Brain pericyte (primary cell): ENCODE measurements at places on chromosomes 7 and 10.

DNA sequence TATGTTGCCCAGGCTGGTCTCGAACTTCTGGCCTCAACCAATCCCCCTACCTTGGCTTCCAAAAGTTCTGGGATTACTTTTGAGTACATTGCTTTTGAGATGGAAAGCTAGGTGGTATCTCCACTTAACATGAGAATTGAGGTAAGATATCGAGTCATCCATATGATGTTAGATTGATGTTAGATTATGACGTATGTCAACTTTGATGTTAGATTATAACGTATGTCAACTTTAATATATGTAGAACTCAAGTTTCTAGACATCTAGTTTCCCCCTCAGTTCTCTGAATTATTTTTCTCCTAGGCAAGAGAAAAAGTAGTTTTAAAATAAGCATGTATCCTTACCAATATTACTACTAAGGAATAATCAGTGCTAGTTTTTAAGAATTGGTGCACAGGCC, 20.0 kb downstream of the SHOC2 start:
- DNase-seq: no peak

DNA sequence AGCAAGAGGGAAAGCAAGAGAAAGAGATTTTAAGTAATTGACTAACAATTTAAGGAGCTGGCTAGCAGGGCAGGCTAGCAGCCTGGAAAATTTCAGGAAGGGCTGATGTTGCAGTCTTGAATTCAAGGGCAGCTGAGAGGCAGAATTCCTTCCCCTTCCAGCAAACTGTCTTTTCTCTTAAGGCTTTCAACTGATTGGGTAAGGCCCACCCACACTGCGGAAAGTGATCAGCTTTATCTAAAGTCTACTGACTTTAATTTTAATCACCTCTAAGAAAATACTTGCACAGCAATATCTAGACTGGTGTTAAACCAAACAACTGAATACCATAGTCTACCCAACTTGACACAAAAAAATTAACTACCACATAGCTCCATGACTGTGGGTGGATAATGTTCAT, 303.9 kb downstream of the FZD1 start:
- no peak for DNase-seq

- DNase-seq: no peak
Observed at GRCh38 chr10:62829622-62830021, 13.5 kb upstream of the EGR2 start.

DNA sequence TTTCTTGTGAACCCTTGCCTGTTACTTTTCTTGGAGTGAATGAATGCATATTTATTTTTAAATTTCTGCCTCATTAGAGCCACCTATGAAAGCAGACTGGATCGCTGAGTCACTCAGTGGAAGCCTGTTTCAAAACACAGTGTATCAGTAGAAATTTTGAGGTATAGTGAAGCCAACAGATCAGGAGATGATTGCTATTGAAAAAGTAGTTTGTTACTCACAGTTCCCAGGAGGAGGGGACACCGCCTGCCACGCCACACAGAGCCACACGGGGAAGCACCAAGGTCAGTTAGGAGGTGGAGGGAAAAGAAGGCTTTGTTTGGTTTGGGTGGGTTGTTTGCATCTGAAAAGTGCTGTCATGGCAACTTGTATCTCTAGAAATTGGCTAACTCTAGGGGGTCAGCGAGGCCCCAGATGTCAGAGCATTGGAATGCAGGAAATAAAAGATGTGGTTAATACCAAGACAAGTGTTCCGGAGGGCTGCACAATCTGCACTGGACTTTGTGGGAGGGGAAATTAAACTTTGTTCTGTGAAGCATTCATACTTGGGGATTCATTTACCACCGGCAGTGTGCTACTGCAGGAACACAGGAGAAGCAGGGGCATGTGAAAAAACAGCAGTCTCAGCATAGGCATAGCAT, 106.4 kb upstream of the SDK1 start:
- peak; percentile 53 for DNase-seq

- no peak for DNase-seq
Observed at GRCh38 chr10:33236916-33237315, 97.6 kb downstream of the NRP1 start.

- peak; percentile 36 for DNase-seq
Observed at GRCh38 chr10:78255796-78256638, 222.4 kb downstream of the RPS24 start.

- no peak for DNase-seq
Observed at GRCh38 chr10:16314259-16314658, 122.6 kb upstream of the PTER start.

GRCh38 chr7:107262857-107263256, 94.1 kb downstream of the HBP1 start:
- DNase-seq: no peak

DNA sequence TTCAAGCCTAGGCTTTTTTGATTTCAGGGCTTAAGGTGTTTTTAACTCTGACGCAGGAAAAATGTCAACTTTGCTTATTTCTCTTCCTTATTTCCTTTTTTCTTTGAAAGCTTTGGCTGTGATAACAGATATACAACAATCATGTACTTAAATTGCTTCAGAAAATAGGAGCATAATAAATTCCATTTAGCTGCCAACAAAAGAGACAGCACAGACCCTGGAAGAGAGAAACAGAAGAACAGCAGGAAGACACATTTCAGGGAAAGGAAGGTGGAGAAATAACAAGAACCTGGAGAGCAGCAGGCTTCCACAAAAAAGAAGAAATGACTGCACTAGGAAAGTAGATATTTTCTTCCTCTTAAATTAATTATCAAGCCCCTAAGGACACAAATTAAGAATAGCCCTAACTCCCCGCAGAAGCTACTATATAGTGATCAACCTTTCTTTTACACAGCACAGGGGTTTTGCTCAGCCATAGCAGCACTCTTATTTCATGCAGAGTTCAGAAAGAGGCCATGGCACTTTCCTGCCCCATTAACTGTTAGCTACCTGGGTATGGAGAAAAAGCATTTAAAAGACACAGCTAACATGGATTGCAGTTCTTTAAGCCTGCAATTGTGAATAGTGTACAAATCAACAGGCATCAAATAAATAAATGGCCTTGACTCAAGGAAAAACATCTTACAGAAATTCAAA, 61.5 kb downstream of the IQUB start:
- DNase-seq: no peak

DNA sequence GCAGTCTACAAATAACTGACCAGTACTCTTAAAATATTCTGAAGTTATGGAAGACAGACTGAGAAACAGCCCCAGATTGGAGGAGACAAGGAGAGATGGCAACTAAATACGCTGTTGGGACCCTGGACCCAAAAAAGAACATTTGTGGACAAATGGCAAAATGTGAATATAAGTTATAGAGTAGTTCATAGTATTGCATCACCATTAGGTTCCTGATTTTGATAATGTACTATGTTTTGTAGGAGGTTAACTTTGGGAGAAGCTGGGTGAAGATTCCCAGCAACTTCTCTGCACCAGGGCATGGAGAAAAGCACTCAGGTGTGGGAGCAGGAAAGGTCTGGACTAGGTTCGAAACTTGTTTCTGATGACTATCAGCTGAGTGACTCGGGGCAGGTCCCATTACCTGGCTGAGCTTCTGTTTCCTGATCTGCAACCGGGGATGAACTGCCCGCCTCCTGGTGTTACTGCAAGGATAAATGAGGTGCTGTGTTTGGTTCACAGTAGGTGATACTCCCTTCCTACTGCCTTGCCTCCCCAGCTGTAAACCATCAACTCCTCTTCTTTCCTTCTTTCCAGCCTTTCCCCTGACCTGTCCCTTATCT, 48.2 kb downstream of the EEPD1 start:
- no peak for DNase-seq

DNA sequence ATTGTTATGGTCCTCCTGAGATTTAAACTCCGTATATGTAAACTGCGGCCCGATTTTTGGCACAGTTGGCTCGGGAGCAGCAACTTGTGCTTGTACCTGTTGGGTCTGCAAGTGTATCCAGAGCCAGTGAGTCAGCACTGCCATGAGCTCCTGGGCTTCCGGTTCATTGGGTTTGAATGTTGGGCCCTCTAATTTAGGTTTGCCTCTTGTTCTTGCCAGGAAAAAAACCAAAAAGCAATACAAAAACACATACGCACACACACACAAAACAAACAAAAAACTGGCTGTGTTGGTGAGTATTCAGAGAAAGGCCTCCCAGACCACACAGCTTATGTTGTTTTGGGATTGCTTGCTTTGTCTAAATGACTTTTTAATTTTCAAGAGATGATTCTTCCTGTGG, 26.3 kb downstream of the SND1 start:
- DNase-seq: no peak

DNA sequence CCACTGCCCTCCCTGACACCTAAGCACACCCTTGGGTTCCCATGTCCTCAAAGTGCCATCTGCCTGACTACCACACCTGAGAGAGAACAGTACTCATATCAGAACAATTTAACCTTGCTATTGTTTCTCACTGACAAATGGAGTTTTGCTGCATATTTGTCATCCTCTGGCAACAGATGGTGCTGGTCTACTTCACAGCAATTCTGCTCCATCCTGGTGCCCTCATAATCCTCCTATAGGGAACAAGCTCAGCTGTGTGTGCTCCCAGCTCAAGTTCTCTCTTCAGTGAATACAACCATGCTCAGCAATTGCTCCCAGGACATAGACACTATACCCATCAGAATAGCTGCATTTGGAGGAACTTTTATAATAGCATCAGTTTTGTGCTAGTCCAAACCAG, 32.8 kb upstream of the ITGB1 start:
- DNase-seq: no peak

GRCh38 chr10:3935933-3936359, 150.9 kb upstream of the KLF6 start:
- DNase-seq: no peak

DNA sequence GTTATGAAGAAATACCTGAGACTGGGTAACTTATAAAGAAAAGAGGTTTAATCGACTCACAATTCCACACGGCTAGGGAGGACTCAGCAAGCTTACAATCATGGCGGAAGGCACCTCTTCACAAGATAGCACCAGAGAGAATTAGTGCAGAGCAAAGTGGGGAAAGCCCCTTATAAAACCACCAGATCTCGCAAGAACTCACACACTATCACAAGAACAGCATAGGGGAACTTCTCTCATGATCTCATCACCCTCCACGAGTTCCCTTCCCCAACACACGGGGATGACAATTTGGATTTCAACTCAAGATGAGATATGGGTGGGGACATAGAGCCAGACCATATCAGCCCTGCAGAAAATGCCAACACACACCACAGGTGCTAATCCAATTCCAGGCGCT, 218.7 kb downstream of the PARD3 start:
- DNase-seq: no peak

GRCh38 chr10:48932831-48933664, 6.6 kb downstream of the LRRC18 start:
- no peak for DNase-seq

- DNase-seq: no peak
Observed at GRCh38 chr7:17618652-17618974, 320.2 kb downstream of the AHR start.

- DNase-seq: no peak
Observed at GRCh38 chr10:30863516-30864210, 168.0 kb downstream of the ZNF438 start.

GRCh38 chr7:22219739-22220493, 137.0 kb downstream of the RAPGEF5 start:
- no peak for DNase-seq

GRCh38 chr10:28331066-28331465, 28.2 kb upstream of the MPP7 start:
- DNase-seq: no peak

DNA sequence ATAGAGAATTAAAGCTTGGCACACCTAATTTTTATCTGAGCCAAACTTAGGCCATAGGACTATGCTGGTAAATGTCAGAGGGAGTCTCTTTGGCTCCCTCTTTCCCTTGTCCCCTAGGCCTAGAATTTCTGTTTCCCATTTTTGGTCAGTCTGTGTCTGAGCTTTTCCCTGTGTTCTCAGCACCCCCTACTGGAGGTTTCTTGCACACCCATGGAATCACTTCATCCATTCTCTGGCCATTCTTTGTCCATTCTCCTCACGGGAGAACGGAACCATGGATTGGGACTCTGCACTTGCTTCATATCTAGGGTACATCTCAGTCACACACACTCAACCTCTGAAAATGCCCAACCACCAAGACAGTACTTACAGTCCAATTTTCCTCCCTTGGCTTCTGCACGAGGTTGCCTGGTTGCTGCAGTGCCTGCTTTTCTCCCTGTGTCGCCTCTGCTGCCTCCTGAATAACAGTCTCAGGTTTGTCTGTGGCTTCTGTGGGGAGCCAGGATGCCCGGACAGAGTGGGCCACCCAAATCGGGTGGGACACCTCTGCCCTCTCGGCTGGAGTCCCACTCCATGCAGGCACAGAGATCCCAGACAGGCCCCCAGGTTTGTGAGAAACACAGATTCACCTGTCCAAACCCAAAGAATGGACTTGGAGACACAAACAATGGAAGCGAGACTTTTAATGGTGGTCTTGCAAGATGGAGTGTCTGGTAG, 35.1 kb upstream of the DNAH11 start:
- no peak for DNase-seq

- no peak for DNase-seq
Observed at GRCh38 chr10:98170249-98171117, 36.0 kb downstream of the R3HCC1L start.

- DNase-seq: no peak
Observed at GRCh38 chr10:98446151-98446660, 529 bp downstream of the HPS1 start.

GRCh38 chr10:99996671-99997648, 12.8 kb downstream of the DNMBP start:
- peak; percentile 67 for DNase-seq

- DNase-seq: no peak
Observed at GRCh38 chr10:34862892-34863291, 47.8 kb upstream of the PARD3 start.

- DNase-seq: no peak
Observed at GRCh38 chr7:25297278-25297677, 69.0 kb upstream of the NPVF start.

DNA sequence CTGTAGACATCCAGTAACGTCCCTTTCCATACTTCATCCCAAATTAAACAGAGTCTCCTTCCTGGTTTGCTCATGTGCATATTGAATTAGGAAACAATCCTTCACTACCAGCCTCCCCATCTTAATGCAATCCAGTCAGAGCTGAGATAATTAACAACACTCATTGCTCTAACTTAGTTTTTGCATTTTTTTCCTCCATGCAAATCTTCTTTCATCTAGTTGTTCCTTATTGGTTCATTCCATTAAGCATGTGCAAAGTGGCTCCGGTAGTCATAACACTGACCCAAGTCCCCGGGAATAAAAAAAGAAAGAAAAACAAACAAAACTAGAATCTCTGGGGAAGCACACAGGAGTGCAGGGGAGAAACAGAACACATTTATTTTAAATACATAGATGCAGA, 1176.1 kb downstream of the GATA3 start:
- DNase-seq: no peak

- no peak for DNase-seq
Observed at GRCh38 chr10:29701306-29701705, 66.5 kb upstream of the SVIL start.

DNA sequence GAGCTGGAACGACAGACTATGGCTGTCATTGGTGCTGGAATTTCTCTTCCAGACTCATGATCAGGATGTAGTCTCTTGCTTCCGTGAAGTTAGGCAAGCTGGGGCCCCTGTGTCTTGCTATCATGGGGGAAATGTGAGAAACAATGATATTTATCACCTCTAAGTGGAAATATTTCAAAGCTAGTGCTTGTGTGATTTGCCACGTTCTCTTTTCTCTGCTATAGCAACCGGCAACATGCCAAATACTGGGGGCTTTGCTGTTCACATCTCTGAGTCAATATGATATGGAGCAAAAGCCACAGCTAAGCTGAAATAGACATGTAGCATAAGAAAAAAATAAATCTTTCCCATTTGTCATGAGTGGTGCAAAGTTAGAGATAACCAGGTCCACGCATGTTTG, 668.2 kb upstream of the IGFBP3 start:
- DNase-seq: no peak

GRCh38 chr10:69951658-69952057, 101.0 kb upstream of the MACROH2A2 start:
- no peak for DNase-seq
